Caudate nucleus (tissue), 63 donors: ENCODE measurements at places on chromosomes 11 and 22.

GRCh38 chr11:10778217-10778970, 27.3 kb downstream of the CTR9 start:
- no peak for DNase-seq

DNA sequence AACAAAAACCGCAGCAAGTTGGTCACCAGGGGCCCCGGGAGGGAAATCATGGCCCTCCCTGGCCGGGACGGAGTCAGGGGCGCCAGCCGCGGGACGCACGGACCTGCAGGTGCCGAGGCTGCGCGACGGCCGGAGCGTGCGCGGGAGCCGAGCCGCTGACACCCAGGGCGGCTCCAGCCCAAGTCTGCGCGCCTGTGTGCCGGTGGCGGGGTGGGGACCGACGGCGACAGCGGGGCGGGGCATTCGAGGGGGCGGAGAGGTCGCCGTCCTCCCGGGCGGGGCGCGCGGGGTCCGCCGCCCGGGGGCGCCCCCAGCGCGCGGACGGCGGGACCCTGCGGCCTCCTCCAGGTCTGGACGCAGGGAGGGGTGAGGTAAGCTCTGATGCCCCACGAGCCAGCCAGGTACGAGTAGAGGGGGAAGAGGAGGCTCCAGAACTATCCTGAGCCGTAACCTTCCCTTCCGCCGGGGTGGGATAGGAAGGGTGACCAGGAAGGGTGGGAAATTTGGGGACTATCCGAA, at the start of gene ESAM:
Gene ESAM (minus strand): TSS at position 186 of the 519 bp plus-strand sequence. CDS start 136 bp downstream, at position 50.
- DNase-seq = no peak

GRCh38 chr11:32341620-32342613, 93.4 kb downstream of the WT1 start:
- no peak for DNase-seq

DNA sequence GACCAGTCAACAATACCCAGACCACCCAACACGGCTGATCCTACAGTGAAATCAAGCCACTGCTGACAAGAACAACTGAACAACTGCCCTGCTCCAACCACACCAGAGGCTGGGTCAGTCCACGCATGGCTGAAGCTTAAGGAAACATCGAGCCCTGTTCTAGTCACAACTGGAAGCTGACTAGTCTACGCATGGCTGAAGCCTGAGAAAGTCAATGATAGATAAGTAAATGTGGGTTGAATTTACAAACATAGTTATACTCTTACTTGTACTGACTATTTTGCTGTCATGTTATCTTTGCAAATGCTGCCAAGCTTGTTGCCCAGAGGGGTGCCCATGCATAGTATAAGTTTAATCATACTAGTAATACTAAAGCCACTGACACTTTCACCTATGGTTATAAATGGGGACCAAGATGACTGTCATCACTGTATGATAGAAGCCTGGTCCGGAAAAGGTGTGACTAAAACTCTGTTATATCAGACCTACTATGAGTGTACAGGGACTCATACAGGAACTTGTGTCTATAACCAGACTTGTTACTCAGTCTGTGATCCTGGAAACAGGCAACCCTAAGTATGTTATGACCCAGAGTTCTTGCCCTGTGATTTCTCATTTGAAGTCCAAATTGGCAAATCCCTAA, 43.4 kb upstream of the GLYAT start:
- no peak for DNase-seq

DNA sequence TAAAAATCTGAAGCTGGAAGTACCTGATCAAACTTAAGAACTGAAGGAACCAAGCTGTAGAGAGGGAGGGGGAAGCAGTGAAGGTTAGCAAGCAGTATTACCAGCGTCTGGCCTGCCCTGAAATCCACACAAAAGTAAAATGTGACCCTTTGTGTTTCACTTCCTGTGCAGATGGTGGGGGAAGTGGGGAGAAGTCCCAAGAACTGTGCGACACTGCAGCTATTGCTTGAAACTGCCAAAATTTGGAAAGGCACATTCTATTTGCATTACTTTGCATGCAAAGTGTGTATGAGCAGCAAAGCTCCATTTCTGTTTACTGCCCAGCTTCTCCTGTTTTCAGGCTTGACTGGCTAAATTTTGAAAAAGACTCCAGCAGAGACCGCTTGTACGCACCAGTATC, 72.1 kb upstream of the BMAL1 start:
- DNase-seq = no peak

- no peak for DNase-seq
Measured at GRCh38 chr22:20549232-20549841, 41.9 kb downstream of the MED15 start.

- no peak for DNase-seq
Measured at GRCh38 chr11:43576803-43577521, 103.6 kb upstream of the HSD17B12 start.

GRCh38 chr22:19961868-19962245, 20.2 kb upstream of the TXNRD2 start:
- no peak for DNase-seq
